ENCODE measurements at places on chromosomes 16 and 17.

GRCh38 chr17:45319239-45319703, 2.5 kb upstream of the MAP3K14 start:
- no peak for DNase-seq

- DNase-seq = no peak
Observed at GRCh38 chr17:18231164-18231563, 5.7 kb downstream of the LLGL1 start.

DNA sequence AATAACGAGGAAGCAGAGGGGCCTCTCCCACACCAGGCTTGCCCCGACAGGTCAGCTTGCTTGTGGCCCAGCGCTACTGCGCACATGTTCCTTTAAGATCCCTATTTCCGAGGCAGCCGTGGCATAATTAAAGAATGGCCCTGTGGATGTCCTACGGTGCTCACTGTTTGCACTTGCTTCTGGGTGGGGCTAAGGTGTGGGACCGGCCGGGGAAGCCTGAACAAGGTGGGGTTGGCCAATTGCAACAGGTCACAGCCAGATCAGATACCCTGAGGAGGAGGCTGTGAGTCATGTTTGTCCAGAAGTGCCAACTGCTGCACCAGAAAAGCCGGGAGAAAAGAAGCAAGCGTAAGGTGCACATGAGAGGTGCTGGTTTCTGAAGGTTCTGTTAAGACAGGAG, 158.5 kb upstream of the CACNG5 start:
- DNase-seq = no peak

DNA sequence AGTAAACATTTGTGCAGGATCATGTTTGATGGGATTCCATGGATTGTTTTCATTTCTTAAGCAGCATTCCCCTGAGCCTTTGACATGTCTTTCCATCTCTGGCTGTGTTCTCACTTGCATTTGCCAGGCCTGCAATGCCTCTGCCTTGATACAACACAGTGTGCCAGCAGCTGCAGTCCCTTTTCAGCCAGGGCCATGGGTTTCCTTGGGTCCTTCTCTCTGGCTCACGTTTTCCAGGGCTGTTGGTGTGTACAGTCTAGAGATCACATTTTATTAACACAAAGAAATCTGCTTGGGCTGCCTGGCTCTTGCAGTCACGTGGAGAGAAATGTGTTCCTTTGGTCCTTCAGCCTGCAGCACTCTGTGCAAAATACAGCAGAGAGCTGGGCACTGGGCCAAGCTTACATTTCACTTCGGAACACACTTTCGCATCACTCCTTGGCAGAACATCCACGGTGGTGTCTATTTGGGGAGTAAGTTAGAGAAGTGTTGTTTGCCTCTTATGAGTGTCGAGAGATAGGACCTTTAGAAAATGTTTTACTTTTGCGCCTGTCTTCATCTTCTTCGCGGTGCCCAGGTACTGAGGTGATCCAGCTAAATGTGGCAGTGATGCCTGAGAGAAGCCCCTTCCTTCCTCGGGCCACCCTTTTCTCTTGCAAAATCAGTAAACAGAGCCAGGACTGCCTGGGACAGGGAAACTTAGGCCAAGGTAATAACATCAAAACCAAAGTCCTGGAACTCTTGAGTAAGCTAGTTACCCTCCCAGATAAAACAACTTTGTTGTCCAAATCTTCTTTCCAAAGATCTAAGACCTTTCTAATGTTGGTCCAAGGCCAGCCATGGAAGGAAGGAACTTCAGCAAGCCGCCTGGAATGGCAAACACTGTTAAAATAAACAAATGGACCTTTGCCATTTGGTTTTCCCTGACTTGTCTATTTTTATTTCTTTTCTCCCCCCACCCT, 20.9 kb downstream of the HLF start:
- DNase-seq = no peak

- DNase-seq = no peak
Observed at GRCh38 chr17:56786989-56787482, 46.7 kb downstream of the C17orf67 start.
